ENCODE measurements at places on chromosomes 2 and 18.

DNA sequence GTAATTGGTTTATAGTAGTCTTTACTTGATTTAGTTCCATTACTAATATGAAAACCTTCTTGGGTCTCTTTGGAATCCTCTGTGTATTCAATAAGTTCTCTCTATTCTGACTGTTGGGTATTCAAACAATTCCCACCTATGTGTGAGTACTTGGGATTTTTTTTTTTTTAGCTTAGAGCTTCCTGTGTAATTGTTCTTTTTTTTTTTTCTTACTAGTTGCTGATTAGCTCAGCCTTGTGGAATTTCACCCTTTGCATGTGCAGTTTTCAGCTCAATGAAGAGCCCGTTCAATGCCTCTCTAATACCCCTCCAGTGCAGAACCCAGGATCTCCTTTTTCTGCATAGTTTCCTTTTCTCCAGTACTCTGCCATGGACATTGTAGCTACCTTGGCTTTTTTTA lies 339.1 kb upstream of the GALNT5 start:
- no peak overlapping the region for H3K4me3 ChIP-seq
- H3K27ac ChIP-seq: no peak overlapping the region
- no peak for DNase-seq
- no peaks in the 10 kb centered on the region for H3K4me1 ChIP-seq
- H3K36me3 ChIP-seq: no peaks in the 10 kb centered on the region

DNA sequence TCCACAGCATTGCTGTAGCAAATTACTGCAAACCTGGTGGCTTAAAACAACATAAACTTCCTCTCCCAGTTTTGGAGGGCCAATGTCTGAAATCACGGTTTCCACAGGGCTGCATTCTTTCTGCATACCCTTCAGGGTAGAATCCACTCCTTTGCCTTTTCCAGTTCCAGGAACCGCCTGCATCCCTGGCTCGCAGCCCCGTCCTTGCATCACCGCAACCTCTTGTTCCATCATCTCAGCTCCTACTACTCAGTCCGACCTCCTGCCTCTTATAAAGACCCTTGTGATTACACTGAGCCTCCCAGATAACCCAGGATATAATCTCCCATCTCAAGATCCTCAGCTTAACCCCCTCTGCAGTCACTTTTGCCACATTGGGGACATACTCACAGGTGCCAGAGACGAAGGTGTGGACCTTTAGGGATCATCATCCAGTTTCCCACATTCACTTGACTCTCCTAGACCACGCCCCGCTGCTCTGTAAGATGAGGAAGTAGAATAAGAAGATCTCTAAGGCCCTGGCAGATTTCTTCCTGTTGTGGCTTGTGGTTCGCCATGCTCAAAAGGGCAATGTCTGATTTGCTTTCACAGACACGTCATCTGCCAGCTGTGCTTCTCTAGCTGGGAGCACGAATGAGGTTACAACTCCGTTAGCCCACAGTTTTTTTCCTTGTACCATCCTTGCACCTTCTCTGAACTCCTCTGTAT lies 103.6 kb upstream of the AGAP1 start:
- DNase-seq: no peak
- H3K27ac ChIP-seq: no peak overlapping the region
- H3K4me1 ChIP-seq: no peaks in the 10 kb centered on the region
- H3K4me3 ChIP-seq: no peak overlapping the region

GRCh38 chr2:112692918-112693317 lies 27.9 kb upstream of the NT5DC4 start:
- H3K36me3 ChIP-seq: no peaks in the 10 kb centered on the region
- no peak overlapping the region for H3K27ac ChIP-seq
- H3K4me1 ChIP-seq: no peaks in the 10 kb centered on the region
- peaks cover 4% of the 10 kb centered on the region for H3K27me3 ChIP-seq

DNA sequence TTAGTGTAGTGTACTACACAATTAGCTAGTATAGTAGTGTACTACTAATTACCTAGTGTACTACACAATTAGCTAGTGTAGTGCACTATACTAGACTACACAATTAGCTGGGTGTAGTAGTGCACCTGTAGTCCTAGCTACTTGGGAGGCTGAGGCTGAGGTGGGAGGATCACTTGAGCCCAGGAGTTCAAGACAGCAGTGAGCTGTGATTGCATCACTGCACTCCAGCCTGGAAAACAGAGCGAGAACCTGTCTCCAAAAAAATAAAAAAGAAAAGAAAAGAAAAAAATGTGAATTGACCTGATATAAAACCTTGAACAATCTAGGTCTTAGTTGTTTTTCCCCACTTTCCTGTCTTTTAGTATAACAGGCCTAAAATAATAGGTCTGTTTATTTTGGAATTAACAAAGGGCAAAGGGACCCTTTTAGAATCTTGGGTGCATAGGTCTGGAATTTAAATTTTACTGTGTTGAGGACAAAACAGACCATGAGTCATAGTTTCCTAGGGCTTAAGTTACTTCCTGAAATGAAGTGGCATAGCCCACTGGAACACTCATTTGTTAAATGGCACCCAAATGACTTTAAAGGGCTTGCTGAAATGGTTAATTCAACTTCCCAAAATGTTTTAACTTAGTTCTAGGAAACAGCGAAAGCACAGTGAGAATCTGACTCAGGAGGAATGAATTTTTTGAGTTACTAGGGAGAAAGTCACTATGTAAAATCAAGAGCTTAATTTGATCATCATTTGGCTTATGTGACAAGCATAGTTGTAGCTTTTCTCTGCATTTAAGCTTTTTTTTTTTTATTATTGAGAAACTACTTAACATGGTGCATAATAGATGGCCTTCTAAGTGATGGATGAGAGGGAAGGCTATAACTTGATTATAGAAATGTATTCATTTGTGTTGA lies 50.7 kb upstream of the ARL5A start:
- no peak overlapping the region for H3K27ac ChIP-seq
- DNase-seq: no peak
- H3K36me3 ChIP-seq: no peaks in the 10 kb centered on the region

GRCh38 chr2:145380436-145381017 lies 860.6 kb upstream of the ZEB2 start:
- DNase-seq: no peak
- H3K27me3 ChIP-seq: no peaks in the 10 kb centered on the region
- no peaks in the 10 kb centered on the region for H3K4me1 ChIP-seq
- no peak overlapping the region for H3K4me3 ChIP-seq
- H3K36me3 ChIP-seq: no peaks in the 10 kb centered on the region

DNA sequence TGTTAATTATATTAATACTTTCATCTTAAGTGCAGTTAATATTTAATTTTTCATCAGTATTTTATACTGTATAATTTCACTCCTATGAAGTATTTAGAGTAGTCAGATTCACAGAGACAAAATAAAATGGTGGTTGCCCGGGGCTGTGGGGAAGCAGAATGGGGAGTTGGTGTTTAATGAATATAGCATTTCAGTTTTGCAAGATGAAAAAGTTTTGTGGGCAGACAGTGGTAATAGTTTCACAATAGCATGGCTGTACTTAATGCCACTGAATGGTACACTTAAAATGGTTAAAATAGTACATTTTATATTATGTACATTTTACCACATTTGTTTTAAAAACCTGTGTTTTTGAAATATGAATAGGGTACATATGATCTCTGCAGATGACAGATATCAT lies 31.2 kb downstream of the CFAP221 start:
- H3K27ac ChIP-seq: no peak overlapping the region
- no peaks in the 10 kb centered on the region for H3K27me3 ChIP-seq
- H3K4me3 ChIP-seq: no peak overlapping the region

DNA sequence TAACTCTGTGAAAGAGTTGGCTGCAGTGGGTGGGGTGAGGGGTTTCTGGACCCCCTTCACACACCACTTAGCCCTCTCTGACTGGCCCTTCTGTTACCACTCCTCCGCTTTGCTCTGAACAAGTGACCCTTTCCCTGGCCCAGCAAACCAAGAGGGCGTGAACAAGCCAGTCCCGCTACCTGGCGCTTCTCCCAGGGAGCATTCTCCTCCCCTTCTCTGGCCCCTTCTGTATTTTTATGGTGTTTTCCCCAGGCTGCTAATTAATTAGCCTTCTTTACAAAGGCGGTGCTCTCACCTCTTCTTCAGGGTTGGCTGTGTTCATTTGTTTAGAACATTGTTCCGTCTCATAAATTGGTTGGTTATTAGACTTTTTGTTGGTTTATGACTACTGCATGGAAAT lies 180.1 kb downstream of the MGAT5 start:
- no peaks in the 10 kb centered on the region for H3K27me3 ChIP-seq
- no peak overlapping the region for H3K4me3 ChIP-seq
- no peak overlapping the region for H3K27ac ChIP-seq
- no peaks in the 10 kb centered on the region for H3K4me1 ChIP-seq

GRCh38 chr18:50970006-50970405 lies 2.2 kb downstream of the ELAC1 start:
- peak; percentile 42 for DNase-seq
- H3K27ac ChIP-seq: peak overlapping the region; percentile 99
- H3K27me3 ChIP-seq: no peaks in the 10 kb centered on the region
- H3K4me1 ChIP-seq: peaks cover 43% of the 10 kb centered on the region
- no peak overlapping the region for H3K4me3 ChIP-seq

- H3K27ac ChIP-seq: no peak overlapping the region
- H3K27me3 ChIP-seq: peaks cover 28% of the 10 kb centered on the region
- H3K4me1 ChIP-seq: no peaks in the 10 kb centered on the region
- no peak for DNase-seq
- H3K4me3 ChIP-seq: no peak overlapping the region
These were observed 29.6 kb upstream of the PXDN start for GRCh38 chr2:1773883-1774282.

- H3K27me3 ChIP-seq: no peaks in the 10 kb centered on the region
- H3K36me3 ChIP-seq: peaks cover 56% of the 10 kb centered on the region
- H3K27ac ChIP-seq: no peak overlapping the region
- no peak for DNase-seq
- H3K4me1 ChIP-seq: no peaks in the 10 kb centered on the region
- no peak overlapping the region for H3K4me3 ChIP-seq
These were observed 12.8 kb downstream of the PGAP1 start for GRCh38 chr2:196913691-196914090.

DNA sequence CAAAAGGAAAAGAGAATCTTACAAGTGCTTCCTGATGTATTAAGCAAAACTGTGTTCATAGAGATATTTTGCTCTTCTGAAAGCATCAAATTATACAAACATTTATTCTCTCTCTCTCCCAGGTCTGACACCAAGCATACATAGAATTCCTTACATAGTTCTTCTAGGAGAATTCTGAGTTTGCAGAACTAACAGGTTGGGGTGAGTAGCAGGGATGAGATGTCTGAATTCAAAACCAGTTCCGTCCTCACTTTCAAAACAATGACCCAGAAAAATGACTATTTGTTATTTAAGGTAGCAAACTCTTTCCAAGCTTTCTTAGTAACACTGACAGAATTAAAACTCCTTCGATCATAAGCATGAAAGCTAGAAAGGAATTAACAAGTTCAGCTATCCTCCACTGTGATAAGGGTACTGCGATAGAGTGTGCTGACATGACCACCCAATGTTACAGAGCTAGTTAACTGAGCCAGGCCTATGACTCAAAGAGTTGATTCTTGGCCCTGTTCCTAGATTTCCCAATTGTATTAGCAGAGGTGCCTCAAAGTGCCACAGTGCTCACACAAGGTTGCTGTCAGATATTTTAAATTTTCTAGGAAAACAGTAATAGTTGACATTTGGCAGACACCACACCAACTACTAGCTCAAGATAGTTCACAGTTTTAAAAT lies 85.8 kb upstream of the SETBP1 start:
- no peaks in the 10 kb centered on the region for H3K27me3 ChIP-seq
- no peak for DNase-seq
- H3K4me1 ChIP-seq: peaks cover 53% of the 10 kb centered on the region
- H3K27ac ChIP-seq: peak overlapping the region; percentile 11
- no peak overlapping the region for H3K4me3 ChIP-seq
- H3K36me3 ChIP-seq: no peaks in the 10 kb centered on the region

DNA sequence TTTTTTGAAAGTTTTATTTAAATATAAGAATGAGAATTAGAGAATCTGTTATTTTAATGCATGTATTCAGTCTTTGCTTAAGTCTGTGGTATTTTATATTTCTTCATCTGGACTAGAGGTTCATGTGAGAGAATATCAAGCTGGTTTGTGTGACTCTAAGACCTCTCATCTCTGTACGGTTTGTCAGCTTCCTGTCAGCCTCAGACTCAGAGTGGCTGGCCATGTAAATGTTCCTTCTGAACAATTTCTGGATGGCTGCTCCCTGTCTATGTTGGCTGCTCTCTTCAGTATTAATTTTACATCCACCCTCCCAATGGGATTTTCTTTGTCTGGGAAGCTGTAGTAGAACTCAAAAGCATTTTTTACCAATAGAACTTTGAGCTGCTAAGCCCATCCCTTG lies 225.3 kb upstream of the THUMPD2 start:
- H3K27ac ChIP-seq: no peak overlapping the region
- no peaks in the 10 kb centered on the region for H3K36me3 ChIP-seq
- no peaks in the 10 kb centered on the region for H3K27me3 ChIP-seq
- DNase-seq: no peak
- H3K4me1 ChIP-seq: peaks cover 9% of the 10 kb centered on the region

DNA sequence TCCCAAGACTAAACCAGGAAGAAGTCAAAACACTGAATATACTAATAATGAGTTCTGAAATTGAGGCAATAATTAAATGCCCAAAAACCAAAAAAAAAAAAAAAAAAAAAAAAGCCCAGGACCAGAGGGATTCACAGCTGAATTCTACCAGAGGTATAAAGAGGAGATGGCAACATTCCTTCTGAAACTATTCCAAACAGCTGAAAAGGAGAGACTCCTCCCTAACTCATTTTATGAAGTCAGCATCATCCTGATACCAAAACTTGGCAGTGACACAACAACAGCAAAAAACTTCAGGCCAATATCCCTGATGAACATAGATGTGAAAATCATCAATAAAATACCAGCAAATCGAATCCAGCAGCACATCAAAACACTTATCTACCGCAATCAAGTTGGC lies 108.5 kb upstream of the COL3A1 start:
- H3K4me3 ChIP-seq: no peak overlapping the region
- no peaks in the 10 kb centered on the region for H3K4me1 ChIP-seq
- no peaks in the 10 kb centered on the region for H3K36me3 ChIP-seq
- no peak for DNase-seq
- no peaks in the 10 kb centered on the region for H3K27me3 ChIP-seq

DNA sequence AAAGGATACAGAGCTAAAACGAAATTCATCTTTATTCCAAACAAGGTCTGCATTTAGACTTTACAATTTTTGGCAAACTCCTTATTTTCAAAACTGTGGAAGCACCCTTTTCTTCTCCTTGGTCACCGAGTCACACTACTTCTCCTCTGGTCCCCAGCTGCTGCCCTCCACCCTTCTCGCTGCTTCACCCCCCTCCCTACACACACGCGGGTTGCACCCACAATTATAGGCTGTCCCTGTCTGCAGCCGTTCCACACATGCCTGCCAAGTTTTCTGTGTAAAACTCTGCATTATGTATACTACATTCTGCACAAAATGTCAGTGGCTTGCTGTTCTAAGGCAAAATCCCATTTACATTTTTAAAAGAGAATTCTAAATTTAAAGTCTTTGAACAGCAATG lies 63.5 kb downstream of the PTPN2 start:
- no peak overlapping the region for H3K4me3 ChIP-seq
- H3K36me3 ChIP-seq: peaks cover 33% of the 10 kb centered on the region
- no peak overlapping the region for H3K27ac ChIP-seq
- no peak for DNase-seq
- H3K4me1 ChIP-seq: no peaks in the 10 kb centered on the region
- H3K27me3 ChIP-seq: no peaks in the 10 kb centered on the region

Data from left ventricle myocardium inferior (tissue), 1 donor.